ENCODE measurements at places on chromosomes 4 and X. TPM values are rescaled to one million over a fixed set of nuclear protein-coding genes. Genes with fewer than 3 reads are reported as not detected.

The IL21 gene
- not detected for total RNA-seq

- no peak for DNase-seq
These were observed 572.7 kb downstream of the KLHL13 start for GRCh38 chrX:117543885-117544284.

The TAF7L gene
- total RNA-seq, result 0.36 TPM

The USP26 gene
- not detected for total RNA-seq

DNA sequence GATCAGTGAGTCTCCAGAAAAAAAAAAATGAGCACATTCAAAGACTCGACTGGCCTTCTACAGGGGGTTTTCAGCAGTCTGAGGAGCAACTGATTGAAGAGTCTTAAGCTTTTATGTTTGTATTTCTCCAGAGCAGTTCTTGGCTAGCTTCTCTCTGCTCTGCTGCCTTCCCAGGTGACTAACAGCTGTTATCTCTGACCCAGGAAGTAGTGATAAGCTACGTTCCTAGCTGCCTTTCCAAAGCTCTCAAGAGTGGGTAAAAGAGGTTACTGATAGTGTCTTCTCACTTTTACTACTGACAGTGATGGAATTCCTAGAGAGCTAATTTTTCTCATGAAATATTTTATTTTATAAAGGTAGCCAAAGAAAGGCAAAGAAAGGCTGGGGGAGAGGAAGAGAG, 66.6 kb downstream of the ENOX2 start:
- DNase-seq, result no peak

The CT45A8 gene
- not detected for total RNA-seq

Data from osteoblast (primary cell).